Ovary (tissue), 10 donors: ENCODE measurements at places on chromosomes 13 and 19. TPM values are rescaled to one million over a fixed set of nuclear protein-coding genes. Genes with fewer than 3 reads are reported as not detected.

DNA sequence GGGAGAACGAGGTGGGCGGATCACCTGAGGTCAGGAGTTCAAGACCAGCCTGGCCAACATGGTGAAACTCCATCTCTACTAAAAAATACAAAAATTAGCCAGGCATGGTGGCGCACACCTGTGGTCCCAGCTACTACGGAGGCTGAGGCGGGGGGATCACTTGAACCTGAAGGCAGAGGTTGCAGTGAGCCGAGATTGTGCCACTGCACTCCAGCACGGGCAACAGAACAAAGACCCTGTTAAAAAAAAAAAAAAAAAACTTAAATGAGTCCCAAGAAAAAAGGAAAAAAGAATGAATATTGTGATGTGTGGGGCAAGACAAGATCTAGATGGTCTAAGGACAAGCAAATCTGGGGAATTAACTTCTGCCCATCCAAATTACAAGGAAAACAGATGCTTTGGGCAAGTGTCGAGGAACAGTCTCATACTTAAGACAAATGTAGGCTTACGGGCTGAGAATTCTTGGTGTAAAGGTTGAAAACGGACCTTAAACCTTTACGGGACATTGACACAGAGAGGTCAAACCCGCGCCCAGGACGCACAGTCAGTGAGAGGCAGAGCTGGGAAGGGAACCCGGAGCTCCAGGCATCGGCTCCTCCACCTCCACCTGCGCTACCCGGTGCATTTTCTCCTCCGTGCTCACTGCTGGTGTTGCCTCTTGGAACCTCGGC is 656 bp upstream of the ZNF324 start:
- H3K36me3 ChIP-seq: no peaks in the 10 kb centered on the region
- peaks cover 6% of the 10 kb centered on the region for H3K4me1 ChIP-seq
- H3K4me3 ChIP-seq: peak overlapping the region; percentile 62
- no peak overlapping the region for H3K27ac ChIP-seq
- H3K27me3 ChIP-seq: no peaks in the 10 kb centered on the region

- H3K4me1 ChIP-seq: no peaks in the 10 kb centered on the region
- no peak for DNase-seq
Measured at GRCh38 chr13:74443631-74444030, 309.4 kb upstream of the KLF12 start.

DNA sequence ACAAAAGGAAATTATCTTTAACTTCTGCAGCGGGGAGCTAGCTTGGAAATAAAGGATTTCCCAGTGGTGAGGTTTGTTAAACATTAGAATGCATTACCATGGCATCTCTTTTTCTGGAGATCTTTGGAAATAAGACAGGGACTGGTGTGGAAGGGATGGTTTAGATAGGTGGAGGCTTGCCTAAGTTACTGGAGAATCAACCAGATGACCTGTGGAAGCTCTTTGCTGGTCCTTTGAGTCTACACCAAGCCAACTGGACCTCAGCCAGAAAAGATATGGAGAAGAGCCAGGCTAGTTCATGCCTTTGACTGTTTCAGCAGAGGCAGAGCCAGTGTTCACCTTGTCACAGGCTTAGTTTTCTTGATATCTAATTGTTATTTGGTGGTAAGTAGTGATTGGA is 134.7 kb downstream of the KCNRG start:
- no peaks in the 10 kb centered on the region for H3K27me3 ChIP-seq
- H3K27ac ChIP-seq: no peak overlapping the region
- no peaks in the 10 kb centered on the region for H3K36me3 ChIP-seq
- no peaks in the 10 kb centered on the region for H3K4me1 ChIP-seq
- no peak overlapping the region for H3K4me3 ChIP-seq

DNA sequence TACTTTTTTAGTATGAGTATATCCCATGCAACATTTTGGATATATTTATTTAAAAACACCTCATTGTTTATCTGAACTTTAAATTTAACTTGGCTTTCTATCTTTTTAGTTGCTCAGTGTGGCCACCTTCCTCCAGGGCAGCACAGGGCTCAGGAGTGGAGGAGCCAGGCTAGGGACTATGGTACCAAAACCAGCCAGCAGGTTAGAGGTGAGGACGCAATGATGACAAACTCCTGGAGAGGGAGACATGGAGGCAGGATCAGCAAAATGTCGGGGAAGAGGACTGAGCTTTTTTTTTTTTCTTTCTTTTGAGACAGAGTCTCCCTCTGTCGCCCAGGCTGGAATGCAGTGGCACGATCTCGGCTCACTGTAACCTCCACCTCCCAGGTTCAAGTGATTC is 29.6 kb upstream of the CALM3 start:
- no peaks in the 10 kb centered on the region for H3K4me1 ChIP-seq
- DNase-seq: no peak
- no peak overlapping the region for H3K27ac ChIP-seq
- H3K27me3 ChIP-seq: no peaks in the 10 kb centered on the region

DNA sequence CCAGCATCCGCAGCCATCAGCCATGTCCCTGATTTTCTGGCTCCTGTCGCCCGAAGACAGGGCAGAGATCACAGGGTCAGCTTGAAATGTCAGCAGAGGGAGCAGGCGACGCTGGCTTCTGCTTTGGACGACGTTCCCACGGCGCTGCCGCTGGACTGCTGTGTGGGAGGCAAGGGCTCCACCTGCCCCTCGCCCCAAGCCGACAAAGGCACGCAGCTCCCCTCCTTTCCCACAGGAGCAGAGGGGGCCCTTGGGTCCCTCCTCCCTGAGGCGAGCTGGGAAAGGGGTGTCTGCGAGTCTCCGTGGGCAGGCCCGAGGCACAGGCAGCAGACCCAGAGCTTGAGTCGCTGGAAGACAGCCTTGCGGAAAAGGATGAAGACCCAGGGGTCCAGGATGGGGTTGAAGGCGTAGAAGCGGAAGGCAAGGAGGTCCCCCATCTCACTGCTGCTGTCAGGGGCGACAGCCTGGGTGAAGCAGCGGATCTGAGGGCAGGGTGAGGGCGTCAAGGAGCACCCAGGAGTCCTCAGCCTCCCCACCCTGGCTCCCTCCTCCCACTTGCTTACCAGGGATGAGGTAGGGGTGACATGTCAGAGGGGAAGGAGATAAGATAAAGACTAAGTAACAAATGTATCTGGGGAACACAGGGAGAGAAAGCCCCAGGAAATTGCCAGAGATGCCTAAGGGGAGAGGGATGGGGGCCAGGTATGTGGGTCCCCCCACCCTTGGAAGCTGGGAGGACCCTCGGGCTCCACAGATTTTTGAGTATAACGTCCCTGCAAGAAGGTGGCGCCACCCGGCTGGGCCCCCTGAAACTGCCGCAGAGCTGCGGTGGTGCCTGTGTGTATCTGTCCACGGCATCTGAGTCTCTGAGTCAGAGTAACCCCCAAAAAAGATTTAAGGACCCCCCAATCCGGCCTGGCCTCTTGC is 3.4 kb downstream of the PTGIR start:
- H3K27me3 ChIP-seq: no peaks in the 10 kb centered on the region
- no peaks in the 10 kb centered on the region for H3K36me3 ChIP-seq
- H3K27ac ChIP-seq: peak overlapping the region; percentile 48
- H3K4me1 ChIP-seq: no peaks in the 10 kb centered on the region
- no peak for DNase-seq

The MIER2 gene
- polyA plus RNA-seq: 15.0 TPM

GRCh38 chr19:5106971-5107370 is 138.1 kb downstream of the KDM4B start:
- no peak overlapping the region for H3K4me3 ChIP-seq
- no peaks in the 10 kb centered on the region for H3K4me1 ChIP-seq
- H3K36me3 ChIP-seq: no peaks in the 10 kb centered on the region
- no peak for DNase-seq
- no peaks in the 10 kb centered on the region for H3K27me3 ChIP-seq

The EDDM13 gene
- polyA plus RNA-seq: not detected

DNA sequence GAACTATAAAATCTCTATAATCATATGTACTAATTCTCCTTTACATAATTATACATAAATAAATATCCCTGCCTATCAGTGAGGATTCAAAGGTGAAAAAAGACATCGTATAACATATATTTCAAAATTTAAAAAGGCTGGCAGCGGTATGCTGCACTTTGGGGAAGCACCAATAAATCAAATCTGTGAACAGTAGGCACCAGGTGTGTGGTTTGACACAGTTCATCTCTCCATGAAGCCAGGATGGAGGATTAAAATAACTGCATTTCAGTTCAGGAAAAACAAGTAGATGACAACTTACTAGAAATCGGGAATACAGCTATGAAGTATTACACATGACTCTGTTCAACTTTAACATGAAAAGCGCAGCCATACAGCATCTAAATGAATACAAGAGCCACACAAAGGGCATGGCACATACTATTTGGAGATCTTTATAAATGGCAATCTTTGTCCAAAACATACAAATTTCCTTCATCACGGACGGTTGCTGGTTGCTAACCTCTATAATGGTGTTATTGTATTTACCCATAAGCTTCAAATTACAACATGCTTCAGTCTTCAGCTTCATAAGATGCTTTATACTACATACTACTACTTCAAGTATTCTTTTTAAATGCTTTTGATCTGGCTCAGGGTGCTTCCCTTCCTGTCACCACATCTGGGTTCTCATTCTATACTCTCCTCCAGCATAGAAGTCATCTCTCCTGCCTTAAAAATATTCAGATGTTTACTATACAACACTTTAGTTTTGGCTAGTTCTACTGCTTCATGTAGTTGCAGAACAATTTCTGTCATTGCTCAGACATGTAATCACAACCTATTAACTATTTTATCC is 128.7 kb downstream of the KLF12 start:
- no peaks in the 10 kb centered on the region for H3K27me3 ChIP-seq
- no peak for DNase-seq
- H3K4me1 ChIP-seq: peaks cover 1% of the 10 kb centered on the region
- no peak overlapping the region for H3K27ac ChIP-seq

DNA sequence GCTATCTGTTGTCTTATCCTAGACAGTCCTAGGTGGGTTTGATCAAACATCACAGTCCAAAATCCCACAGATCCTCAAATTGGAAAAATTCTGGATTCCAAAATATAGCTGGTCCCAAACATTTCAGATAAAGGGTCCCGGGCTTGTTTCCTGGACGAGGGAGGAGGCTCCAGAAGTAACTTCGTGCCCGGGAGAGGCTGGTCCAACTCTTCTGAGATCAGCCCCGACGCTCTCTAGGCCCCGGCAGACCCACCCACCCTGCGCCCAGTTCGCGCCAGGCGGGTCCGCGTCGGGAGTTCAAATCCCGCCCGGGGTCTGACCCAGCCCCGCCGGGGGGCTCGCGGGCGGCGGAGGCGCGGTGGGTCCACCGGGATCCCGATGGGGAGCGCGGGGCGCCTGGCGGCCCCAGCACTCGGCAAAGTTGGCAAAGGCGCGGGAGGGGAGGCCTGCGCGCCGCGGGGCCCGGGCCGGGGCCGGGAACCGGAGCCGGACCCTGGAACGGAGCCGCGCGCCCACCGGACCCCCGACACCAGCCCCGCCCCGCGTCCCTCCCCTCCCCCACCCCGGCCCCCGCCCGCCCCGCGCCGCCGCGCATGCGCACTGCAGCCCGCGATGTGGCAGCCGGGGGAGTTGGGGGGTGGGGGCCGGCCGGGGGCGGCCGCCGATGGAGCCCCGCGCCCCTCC is 513 bp downstream of the MIER2 start:
- no peaks in the 10 kb centered on the region for H3K36me3 ChIP-seq
- H3K27ac ChIP-seq: peak overlapping the region; percentile 53
- peaks cover 27% of the 10 kb centered on the region for H3K4me1 ChIP-seq
- DNase-seq: no peak
- H3K4me3 ChIP-seq: peak overlapping the region; percentile 73
- no peaks in the 10 kb centered on the region for H3K27me3 ChIP-seq

DNA sequence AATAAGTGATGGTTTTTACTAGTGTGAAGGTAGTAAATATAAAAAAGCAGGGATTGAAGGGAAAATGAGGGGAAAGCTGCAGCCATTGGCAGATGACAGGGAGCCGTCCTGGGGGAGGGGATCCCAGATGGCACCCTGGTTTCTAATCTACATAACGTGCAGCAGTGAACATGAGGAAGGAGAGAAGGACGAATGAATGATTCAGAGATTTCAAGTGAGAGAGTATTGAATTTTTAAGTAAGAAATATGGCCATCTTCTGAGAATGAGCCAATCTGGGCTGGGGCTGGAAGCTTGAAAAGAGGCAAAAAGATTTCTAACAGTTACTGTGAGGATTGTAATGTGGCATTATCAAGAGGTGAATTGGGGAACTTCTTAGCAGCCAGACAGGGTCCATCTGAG is 414.2 kb downstream of the MYO16 start:
- no peak overlapping the region for H3K4me3 ChIP-seq
- H3K36me3 ChIP-seq: no peaks in the 10 kb centered on the region
- no peak for DNase-seq
- H3K27me3 ChIP-seq: no peaks in the 10 kb centered on the region
- no peaks in the 10 kb centered on the region for H3K4me1 ChIP-seq

- H3K27ac ChIP-seq: no peak overlapping the region
- H3K27me3 ChIP-seq: no peaks in the 10 kb centered on the region
- DNase-seq: no peak
- no peaks in the 10 kb centered on the region for H3K4me1 ChIP-seq
- H3K36me3 ChIP-seq: no peaks in the 10 kb centered on the region
- no peak overlapping the region for H3K4me3 ChIP-seq
Measured at GRCh38 chr19:7772752-7773291, 9.8 kb downstream of the CLEC4M start.

DNA sequence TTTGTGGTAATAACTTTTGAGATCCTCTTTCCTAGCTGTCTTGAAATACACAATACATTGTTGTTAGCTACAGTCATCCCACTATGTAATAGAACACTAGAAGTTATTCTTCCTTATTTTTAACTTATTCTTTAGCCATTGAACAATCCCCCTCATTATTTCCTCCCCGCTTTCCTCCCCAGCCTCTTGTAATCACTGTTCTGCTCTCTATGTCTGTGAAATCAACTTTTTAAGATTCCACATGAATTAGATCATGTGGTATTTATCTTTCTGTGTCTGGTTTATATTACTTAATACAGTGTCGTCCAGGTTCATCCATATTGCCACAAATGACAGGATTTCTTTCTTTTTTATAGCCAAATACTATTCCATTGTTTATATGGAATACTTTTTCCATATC is 72.9 kb downstream of the SLC10A2 start:
- H3K36me3 ChIP-seq: no peaks in the 10 kb centered on the region
- H3K4me1 ChIP-seq: no peaks in the 10 kb centered on the region
- DNase-seq: no peak
- no peak overlapping the region for H3K4me3 ChIP-seq
